GM23248 (cell line): ENCODE measurements at places on chromosomes 5 and 9.

GRCh38 chr9:6551136-6551535, 94.4 kb downstream of the GLDC start:
- no peak for DNase-seq

GRCh38 chr5:58412932-58413331, 47.0 kb downstream of the PLK2 start:
- DNase-seq: no peak

- no peak for DNase-seq
Measured at GRCh38 chr5:40484495-40484894, 195.2 kb upstream of the PTGER4 start.

DNA sequence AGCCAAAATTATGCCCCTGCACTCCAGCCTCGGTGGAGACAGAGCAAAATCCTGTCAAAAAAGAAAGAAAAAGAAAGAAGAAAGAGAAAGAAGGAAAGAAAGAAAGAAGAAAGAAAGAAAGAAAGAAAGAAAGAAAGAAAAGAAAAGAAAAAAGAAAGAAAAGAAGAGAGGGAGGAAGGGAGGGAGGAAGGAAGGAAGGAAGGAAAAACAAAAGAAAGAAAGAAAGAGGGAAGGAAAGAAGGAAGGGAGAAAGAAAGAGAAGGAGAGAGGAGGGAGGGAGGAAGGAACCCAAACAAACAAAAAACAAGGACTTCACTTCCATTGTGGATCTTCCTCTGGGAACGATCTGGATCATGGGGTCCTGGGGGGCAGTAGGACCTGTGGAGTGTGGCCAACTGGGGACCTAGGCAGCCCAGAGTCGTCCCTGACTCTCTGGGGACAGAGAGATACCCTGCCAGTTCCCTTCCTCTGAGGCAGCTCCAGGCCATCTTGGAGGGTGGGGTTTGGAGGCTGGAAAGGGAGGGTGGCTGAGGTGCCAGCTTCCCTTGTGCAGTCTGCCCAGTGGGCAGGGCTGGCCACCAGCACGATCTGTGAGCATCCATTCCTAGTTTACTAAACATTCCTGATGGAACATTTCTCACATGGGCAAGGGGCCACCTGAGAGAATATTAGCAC, 216.8 kb downstream of the PAX5 start:
- no peak for DNase-seq

DNA sequence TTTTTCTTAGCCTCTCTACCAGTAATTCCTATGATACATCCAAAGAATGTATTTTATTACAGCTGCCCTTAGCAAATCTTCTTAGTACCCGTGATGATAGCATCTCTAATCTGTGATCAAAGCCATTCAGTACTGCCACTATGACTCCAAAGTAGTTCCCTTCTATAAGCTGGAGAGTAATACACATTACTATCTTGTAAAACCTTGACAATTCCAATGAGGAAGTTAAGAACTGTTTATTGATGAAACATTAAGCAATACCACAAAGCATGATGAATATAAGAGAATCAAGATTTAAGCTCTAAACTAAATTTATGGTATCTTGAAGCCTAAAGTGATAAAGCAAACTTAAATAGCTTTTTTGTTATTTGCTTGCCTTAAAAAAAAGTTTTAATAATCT, 86.1 kb downstream of the SMIM23 start:
- no peak for DNase-seq

DNA sequence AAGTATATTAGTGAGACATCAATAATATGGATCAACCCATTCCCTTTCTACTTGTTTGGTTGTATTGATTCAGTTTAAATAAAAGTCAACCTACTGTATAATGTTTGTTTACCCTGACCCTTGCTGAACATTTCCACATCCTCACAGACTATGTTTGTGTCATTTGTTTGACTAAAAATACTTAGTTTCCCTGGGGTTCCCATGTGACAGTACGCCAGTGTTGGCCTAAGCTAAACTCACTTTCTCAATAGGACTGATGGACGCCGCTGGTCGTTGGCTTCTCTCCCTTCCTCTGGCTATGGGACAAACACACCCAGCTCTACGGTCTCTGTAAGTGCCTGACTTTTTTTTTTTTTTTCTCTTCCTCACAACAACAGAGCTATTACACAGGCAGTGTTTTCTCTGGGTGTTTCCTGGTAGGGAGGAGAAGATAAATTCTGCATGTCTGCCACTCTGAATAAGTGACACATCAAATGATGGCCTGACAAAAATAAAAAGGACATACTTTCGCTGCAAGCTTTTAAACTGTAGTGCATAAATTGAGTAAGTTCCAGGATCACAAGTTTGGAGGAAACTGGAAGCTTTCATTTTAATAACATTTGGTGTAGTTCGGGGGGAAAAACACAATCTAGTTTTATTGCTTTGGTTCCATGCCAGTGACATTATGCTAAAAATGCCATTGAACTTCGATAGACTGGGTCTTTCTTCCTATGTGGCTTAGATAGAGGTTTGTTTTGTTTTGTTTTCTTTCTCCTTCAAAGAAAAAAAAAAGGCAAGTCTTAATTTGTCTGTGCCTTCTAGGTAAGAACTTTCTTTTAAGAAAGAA, 101.0 kb downstream of the CD180 start:
- peak; percentile 69 for DNase-seq
